ENCODE measurements at places on chromosomes 11 and 22. TPM values are rescaled to one million over a fixed set of nuclear protein-coding genes. Genes with fewer than 3 reads are reported as not detected.
A peak's percentile ranks its signal among the peaks of the same experiment; 100 is the strongest.

PNPLA5 gene
- not detected for total RNA-seq

ZP1 gene
- total RNA-seq, result not detected

CAVIN3 gene
- total RNA-seq, result 57.2 TPM

TUB gene
- total RNA-seq, result 4.5 TPM

DNA sequence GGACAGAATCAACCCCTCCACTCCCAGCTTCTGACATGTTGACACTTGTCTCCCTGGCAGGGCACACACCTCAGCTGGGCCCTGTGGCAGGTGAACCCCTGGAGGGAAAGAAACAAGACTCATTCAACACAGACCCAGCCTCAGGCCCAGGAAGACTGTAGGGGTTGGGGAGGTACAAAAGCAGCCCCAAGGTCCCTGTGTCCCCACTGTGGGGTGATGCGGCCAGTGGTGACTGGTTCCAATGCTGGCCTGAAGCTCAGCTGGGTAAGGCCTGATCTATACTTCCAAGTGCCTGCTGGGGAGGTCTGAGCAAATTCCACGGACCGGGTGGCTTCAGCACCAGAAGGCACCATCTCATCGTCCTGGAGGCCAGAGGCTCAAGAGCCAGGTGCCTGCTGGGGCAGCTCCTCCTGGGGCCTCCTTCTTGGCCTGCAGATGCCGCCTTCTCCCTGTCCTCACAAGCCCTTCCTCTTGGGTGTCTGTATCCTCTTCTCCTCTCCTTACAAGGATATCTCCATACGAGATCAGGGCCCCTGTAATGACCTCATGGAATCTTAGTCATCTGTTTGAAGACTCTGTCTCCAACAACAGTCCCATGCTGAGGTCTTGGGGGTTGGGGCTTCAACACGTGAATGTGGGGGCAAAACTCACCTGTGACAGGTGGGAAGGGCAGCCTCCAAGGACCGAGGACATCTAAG lies 1492.1 kb downstream of the BRD1 start:
- H3K27ac ChIP-seq, result no peak overlapping the region
- H3K4me3 ChIP-seq, result no peak overlapping the region
- no peak for DNase-seq
- no peaks in the 10 kb centered on the region for H3K27me3 ChIP-seq
- H3K4me1 ChIP-seq, result no peaks in the 10 kb centered on the region

DNA sequence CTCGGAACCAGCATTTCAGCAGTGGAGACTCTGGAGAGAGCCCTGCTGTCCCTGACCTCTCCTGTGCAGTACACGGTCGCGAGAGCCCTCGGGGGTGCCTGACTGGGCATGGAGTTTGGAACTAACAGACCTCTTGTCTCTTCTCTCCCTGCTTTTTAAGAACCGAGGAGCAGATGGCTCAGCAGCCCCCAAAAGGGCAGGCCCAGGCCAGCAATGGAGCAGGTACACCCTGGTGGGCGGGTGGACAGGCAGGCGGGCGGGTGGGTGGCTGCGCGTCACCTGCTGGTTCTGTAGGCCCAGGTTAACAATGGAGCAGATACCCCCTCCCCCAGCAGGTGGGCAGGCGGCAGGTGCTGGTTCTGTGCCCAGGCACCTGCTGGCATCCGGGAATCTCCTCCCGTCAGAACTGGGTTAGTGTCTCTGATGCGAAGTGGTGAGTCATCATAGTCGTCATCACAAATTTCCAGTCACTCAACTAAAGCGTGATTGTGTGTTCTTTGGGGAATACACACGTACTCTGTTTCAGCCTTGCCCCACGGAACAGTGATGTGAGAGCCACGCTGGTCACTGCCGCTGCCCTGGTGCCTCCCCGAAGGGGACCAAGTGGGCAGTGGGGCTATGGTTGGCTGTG lies 41.1 kb downstream of the GRAMD4 start:
- no peak overlapping the region for H3K27ac ChIP-seq
- no peak for DNase-seq
- no peak overlapping the region for H3K4me3 ChIP-seq
- peaks cover 19% of the 10 kb centered on the region for H3K4me1 ChIP-seq
- peaks cover 83% of the 10 kb centered on the region for H3K36me3 ChIP-seq

GRCh38 chr11:63884196-63884932 lies 32.6 kb downstream of the RCOR2 start:
- H3K27ac ChIP-seq, result peak overlapping the region; percentile 18
- no peak overlapping the region for H3K4me3 ChIP-seq
- no peaks in the 10 kb centered on the region for H3K36me3 ChIP-seq
- peaks cover 84% of the 10 kb centered on the region for H3K4me1 ChIP-seq
- DNase-seq, result no peak
- no peaks in the 10 kb centered on the region for H3K27me3 ChIP-seq

- H3K36me3 ChIP-seq, result no peaks in the 10 kb centered on the region
- no peak for DNase-seq
- no peaks in the 10 kb centered on the region for H3K4me1 ChIP-seq
- no peak overlapping the region for H3K27ac ChIP-seq
Measured at GRCh38 chr22:48824712-48825651, 1002.7 kb downstream of the BRD1 start.

DNA sequence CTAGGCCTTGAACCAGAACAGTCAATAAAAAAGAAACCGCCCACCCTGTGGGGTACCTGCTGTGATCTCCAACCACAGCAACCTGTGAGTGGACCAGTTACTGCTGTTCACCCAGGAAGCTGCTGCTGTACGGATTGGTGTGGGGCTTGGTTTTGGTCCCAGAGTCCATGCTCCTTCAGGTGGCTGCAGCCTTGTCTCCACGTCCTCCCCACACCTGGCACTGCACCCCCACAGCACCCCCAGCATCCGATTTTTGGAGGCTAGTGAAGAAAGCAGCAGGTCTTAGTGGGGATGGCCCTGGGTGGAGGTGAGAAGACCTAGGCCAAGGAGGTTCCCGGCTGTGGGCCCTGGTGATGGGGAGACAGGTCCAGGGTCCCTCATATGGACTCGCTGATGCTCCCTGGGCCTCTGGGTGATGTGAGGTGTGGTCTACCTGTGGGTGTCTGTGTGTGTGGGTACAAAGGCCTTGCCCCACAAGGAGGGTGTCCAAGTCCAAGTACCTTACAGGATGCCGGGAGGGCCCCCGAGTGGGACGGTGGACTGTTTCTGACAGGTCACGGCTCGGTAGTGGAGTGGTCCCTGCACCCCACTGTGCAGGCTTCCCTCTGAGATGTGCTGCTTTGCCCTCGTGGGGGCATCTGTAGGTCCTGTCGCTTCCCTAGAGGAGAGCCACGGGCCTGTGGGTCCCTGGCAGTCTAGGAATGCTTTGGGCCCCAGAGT lies 283.4 kb downstream of the TBC1D22A start:
- no peak overlapping the region for H3K4me3 ChIP-seq
- H3K27me3 ChIP-seq, result no peaks in the 10 kb centered on the region
- DNase-seq, result no peak
- H3K4me1 ChIP-seq, result peaks cover 11% of the 10 kb centered on the region
- no peak overlapping the region for H3K27ac ChIP-seq

DNA sequence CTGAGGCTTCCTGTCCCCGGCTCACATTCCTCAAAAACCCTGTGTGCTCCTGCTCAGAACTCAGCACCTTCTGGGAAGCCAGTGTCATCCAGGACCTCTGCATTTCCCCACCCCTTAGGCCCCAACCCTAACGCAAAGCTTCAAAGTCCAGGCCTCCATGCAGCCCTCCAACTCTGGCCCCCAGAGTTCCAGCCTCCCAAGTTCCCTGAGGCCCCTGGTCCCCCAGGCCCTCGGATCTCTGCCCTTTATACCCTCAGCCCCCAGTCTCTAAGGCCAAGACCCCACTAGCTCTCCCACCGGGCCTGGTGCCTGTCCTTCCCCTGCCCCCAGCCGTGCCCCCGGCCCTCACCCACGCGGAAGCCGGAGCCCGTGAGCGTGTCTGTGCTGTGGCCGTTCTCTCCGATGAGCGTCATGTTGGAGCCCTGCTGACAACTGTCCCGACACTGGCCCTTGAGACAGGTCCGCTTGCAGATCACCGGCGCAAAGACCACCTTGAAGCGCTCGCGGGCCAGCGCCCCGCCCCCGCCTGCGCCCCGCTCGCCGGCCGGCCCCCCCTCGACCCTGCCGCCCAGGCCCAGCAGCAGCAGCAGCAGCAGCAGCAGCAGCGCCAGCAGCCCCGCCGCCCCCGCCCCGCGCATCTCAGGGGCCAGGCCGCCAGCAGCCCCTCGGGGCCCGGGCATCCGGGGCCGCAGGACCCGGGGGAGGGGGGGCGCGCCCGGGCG lies 718 bp downstream of the LTBP3 start:
- peak overlapping the region; percentile 94 for H3K27ac ChIP-seq
- H3K27me3 ChIP-seq, result no peaks in the 10 kb centered on the region
- H3K4me1 ChIP-seq, result peaks cover 64% of the 10 kb centered on the region

DNA sequence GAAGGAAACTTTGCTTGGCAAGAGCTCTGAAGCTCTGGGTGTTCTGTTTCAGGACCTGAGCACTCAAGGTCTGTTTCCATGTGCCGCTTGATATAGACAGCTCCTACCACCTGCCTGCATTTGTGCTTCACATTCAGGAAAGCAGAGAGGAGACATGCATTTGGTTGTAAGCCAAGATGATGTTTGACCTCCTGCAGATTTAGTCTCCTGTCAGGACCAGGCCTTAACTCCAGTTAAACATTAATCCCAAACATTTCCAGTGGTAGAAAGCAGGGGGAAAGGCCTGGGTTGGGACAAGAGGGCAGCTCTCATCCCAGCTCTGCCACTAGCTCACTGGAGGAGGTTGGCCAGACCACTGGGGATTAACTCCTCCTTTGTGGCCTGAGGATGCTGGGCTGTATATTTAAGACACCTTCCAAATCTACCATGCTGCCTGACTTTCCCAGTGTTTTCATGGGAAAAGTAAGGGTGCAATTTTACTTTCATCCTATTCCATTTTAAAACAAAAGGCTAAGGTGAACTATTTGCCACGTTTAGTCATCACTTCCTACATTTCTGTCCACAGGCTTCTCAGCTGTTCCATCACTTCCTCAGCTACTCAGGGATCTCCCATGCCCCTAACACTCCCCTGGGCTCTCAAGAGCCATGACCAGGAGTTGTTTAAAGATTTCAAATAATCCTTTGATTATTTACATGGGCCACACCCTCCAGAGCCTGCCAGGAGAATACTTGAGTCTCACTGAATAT lies 80.9 kb downstream of the INSC start:
- DNase-seq, result peak; percentile 40
- peak overlapping the region; percentile 63 for H3K27ac ChIP-seq
- H3K4me1 ChIP-seq, result peaks cover 45% of the 10 kb centered on the region
- no peaks in the 10 kb centered on the region for H3K27me3 ChIP-seq
- no peak overlapping the region for H3K4me3 ChIP-seq

DNA sequence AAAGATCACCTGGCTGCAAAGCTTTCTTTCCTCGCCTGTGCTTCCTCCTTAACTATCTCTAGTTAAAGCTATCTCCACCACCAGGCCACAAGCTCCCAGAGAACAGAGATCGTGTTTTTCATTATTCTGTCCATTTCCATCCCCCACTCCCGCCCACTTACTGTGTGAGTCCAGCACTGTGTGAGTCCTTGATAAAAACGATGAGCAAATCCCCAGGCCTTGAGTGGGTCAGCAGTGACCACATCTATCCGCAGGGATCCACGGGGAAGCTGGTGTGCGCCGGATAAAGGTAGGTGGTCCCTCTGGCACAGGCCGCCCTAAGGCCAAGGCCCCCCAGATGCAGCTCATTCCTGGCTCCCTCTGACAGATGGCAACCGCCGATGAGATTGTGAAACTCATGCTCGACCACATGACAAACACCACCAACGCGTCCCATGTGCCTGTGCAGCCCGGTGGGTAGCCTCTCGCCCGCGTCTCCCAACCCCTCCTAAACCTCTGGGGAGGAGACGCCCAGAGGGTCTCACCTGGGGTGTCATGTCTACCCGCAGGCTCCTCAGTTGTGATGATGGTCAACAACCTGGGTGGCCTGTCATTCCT lies 9.3 kb downstream of the TKFC start:
- no peaks in the 10 kb centered on the region for H3K27me3 ChIP-seq
- peaks cover 7% of the 10 kb centered on the region for H3K4me1 ChIP-seq
- no peak overlapping the region for H3K4me3 ChIP-seq
- no peak overlapping the region for H3K27ac ChIP-seq
- no peak for DNase-seq

DNA sequence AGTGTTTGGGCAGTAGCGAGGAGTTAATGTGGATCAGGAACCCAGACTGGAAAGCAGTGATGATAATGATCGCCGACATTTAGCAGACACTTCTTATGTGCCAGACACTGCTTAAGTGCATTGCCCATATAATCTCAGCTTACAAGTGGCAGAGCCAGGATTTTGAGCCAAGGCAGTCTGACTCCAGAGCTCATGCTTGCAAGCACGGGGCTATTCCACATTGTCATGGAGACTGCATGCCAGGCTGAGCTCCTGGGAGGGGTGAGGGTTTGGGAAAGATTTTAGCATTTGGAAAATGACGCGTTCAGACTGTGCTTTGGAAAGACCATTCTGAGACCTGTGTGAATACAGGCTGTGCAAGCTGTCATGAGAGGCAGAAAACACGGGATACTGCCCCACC lies 302.7 kb downstream of the DDX10 start:
- peak; percentile 75 for DNase-seq
- no peak overlapping the region for H3K27ac ChIP-seq
- no peaks in the 10 kb centered on the region for H3K36me3 ChIP-seq
- no peaks in the 10 kb centered on the region for H3K4me1 ChIP-seq

DNA sequence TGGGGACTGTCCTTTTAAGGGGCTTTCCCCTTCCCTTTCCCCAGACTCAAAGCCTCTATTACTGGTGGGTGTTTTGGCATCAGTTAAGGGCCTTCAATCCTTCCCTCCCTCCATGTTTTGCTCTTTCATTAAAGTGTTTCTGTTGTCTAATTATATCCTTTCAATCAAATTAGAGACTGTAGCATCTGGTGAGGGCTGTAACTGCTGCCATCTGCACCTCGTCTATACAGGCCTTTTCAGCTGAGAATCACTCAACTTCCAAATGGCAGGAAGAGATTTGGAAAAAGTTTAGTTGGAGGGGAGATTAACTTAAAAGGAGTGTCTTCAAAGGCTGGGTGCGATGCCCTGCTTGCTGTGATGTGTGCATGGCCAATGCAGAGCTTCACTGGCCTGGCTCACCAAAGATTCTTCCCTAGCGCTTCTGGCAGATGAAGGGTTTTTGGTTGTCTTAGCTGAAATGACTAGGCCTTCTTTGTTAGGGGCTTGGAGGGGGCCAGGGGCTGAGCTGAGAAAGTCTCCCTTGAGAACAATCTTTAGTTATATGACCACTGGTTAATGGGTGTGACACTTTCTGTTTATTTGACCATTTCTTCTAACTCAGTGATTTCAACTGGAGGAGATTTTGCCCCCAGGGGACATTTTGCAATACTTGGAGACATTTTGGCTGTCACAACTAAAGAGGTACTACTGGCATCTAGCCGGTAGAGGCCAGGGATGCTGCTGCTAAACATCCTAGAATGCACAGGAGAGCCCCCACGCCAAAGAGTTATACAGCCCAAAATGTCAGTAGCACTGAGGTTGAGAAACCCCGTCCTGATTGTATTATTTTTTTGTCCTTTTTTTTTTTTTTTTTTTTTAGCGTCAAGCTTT lies 7.5 kb downstream of the KREMEN1 start:
- no peak for DNase-seq
- H3K4me1 ChIP-seq, result peaks cover 11% of the 10 kb centered on the region
- H3K36me3 ChIP-seq, result no peaks in the 10 kb centered on the region
- no peak overlapping the region for H3K27ac ChIP-seq
